Peyer's patch (tissue), 4 donors: ENCODE measurements at places on chromosomes 7 and 10. TPM values are rescaled to one million over a fixed set of nuclear protein-coding genes. Genes with fewer than 3 reads are reported as not detected.

GNG11 gene
- total RNA-seq: 5.5 TPM

CYP2C18 gene
- 161 TPM for total RNA-seq

DNA sequence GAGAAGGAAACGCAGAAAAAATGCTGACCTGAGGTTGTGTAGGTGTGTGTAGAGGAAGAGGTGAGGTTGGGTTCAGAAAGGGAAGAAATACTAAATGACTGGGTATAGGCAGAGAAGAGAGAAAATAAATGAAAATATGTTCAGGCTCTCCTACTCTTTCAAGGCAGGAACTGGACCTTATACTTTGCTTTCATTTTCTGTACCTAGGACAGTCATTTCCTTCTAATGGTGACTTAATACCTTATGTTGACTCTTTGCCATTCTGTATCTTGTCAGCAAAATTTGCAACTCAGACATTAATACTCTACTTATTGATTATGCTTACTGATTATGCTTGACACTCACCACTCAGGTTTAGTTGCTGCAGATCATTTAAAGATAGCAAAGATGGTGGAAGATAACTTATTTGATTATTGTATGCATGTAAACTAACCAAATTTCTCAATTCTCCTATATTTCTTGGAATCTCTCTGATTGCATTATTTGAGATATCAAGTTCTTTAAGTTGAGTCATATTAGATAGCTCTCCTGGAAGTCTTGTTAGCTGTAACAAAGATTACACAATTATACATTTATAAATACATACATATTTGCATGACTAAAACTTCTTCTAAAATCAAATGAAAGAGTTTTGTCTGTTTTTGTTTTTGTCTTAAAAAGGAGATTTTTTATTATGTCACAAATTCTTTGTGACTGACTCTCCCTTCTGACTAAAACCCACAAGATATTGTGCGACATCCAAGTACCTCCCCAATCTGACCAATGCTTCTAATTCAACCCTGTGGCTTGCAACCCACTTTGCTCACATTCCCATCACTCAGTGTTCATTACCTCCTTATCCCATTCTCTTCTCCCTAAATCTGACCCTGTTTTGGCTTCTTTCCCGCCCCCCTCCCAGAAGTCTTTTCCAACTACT lies 20.0 kb downstream of the LRRD1 start:
- no peak for DNase-seq

GPRIN2 gene
- 39.9 TPM for total RNA-seq

DNA sequence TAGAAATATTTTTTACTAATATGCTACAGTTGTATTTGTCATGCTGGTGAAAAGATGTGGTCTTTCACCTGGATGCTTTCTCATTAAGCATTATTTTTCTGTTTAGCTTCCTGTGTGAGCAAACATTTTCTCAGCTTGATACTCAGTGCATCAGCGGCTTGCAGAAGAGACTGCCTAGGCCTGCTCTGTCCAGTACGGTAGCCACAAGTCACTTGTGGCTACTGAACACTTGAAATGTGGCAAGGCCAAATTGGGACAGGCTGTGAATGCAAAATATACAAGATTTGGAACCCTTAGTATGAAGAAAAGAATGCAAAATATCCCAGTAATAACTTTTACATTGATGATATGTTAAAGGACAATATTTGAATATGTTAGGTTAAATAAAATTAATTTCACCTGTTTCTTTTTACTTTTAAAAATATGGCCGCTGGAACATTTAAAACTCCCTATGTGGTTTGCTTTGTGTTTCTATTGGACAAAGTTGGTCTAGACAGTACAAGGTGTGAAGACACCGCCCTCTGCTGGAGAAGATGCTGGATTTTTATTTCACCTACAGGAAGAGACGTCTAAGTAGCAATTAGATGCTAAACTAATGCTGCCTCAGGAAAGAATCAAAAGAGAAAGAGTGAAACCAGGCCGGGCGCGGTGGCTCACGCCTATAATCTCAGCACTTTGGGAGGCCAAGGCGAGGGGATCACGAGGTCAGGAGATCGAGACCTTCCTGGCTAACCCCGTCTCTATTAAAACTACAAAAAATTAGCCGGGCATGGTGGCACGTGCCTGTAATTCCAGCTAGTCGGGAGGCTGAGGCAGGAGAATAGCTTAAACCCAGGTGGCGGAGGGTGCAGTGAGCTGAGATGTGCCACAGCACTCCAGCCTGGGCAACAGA lies 5.3 kb downstream of the SRGN start:
- DNase-seq: peak; percentile 88

DNA sequence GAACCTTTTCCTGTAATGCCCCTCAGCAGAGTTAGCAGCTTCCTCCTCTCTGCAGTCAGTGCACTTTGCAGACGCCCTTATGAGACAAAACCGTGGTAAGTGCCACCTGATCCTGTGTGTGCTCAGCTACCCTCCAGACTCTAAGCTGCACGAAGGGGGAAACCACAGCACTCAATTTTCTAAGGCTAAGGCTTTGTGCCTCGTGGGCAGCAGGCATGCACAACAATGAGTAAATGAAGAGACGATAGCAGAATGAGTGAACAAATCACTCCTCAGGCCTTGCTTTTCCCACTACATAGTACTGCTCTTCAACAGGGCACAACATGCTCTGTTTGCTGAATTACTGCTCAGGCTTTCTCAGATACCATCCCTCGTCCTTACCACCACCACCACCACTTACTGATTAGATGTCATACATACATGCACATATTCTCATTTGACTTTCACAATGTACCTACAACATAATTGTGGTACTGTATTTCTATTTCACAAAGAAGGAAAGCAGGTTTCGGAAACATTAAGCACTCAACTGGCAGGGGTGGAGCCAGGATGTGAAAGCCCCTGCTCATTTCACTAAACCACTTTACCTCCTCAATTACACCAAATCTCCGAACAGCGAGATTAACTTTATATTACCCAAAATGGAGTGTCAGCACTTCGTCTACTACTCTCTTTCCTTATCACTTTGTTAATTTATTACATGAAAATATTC lies 85.4 kb downstream of the ICA1 start:
- no peak for DNase-seq

DNA sequence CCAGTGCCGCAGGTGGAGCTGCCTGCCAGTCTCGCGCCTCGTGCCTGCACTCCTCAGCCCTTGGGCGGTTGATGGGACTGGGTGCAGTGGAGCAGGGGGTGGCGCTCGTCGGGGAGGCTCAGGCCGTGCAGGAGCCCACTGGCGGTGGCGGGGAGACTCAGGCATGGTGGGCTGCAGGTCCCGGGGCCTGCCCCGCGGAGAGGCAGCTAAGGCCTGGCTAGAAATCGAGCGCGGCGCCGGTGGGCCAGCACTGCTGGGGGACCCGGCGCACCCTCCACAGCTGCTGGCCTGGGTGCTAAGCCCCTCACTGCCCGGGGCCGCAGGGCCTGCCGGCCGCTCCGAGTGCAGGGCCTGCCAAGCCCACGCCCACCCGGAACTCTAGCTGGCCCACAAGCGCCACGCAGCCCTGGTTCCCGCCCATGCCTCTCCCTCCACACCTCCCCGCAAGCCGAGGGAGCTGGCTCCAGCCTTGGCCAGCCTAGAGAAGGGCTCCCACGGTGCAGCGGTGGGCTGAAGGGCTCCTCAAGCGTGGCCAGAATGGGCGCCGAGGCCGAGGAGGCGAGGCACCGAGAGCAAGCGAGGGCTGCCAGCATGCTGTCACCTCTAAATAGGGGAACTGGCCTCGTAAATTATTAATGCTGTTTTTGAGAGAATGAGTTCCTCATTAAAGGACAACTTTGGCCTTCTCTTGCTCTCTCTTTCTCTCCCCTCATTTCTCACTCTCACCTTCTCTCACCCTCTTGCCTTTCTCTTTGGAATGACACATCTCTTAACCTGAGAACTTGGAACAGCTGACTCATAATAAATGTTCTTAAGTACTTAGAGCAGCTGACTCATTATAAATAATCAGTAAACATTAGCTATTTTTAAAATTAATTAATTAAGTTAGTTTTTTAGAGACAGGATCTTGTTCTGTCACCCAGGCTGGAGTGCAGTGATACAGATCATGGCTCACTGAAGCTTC lies 4.9 kb downstream of the ACADSB start:
- DNase-seq: no peak

DNA sequence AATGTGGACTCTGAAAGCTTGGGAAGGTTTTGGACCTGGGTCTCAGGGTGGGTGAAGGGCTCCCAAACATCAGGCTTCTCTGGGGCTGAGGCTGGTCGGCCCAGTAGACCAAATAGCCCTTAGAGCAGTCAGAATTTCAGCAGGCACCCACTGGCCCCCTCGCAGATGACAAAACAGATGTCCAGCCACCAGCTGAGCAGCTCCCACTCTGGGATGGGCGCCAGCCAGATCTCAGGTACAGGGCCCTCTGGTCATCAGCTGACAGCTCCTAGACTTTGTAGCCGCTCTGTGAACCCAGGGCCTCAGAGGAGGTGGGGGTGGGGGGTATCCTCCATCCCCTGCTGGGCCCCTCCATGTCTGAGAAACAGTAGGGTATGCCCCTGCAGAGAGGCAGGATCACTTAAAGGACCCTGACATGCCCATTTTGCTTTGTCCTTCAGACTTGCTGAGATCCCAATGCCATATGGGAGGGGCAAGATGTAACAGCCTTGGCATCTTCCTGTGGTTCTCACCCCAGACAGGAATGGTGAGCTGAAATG lies 26.5 kb downstream of the HSPA12A start:
- no peak for DNase-seq

DNA sequence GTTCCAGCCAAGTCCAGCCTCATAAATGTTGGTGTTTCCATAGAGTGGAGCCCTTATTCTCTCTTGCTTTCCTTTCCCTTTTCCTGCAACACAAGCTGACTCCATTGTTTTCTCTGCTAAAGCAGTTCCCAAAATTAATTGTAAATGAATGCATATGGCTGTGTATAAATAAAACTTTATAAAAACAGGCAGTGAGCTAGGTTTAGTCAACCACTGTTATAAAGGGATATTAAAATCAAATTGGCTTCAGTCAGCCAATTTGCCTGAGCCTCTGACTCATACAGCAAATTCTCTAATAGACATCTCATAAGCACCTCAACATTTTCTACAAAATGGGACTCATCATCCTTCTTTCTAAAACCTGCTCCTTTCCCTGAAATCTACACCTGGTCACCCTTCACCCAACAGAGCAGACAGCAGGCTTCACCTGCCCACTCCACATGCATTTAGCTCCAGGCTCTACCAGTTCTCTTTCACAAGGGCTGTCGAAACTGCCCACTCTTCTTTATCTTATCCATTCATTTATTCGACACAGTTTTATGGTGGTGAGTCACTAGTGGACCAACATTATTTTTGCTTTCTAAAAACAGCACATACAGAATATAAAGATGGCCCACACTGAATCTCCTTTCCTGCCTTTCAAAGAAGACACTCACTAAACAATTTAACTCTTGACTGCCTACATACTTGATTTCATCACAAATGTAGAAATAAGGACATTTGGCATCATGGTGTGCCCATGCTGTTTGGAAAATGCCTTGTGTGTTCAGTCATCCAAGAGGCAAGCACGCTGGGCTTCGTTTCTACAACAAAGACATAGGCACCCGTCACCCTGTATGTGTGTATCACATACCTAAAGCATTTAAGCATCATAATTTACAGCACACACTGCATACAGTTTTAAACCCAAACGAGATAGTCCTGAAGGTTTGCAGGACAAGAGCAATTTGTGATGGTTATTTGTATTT lies 74.6 kb upstream of the C7orf33 start:
- DNase-seq: no peak

CH25H gene
- total RNA-seq: 9.9 TPM

- no peak for DNase-seq
Observed at GRCh38 chr10:74874649-74875048, 48.2 kb downstream of the KAT6B start.

- no peak for DNase-seq
Observed at GRCh38 chr7:103636153-103636552, 190.1 kb upstream of the SLC26A5 start.

FZD8 gene
- 2.2 TPM for total RNA-seq

TEX36 gene
- not detected for total RNA-seq

DNA sequence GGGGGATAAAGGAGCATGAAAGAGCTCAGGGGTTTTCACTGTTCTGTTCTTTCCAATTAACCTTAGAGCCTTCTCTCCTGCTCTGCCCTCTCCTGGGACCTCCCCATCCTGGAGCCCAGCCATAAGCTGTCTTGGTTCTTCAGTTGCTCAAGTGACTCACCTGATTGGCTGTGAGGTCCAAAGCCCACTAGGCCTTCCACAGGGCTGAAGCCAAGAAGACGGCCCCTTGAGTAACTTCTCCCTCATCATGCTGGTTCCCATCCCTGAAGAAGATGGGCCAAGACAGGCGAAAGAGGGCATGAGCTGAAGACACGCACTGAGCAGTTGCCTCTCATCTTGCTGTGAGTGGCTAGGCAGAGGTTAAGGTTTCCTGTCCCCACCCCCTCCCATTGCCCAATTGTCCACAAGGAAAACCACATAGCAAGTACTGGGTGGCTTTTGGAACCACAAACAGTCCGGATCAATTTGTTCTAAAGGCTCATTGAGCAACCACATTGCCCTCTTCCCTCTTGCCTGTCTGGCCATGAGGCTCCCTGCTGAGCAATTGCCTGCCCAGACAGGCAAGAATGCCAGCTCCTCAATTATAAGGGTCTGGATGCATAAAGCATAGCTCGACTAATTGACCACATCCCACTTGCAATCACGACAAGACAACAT lies 43.9 kb upstream of the GPAM start:
- no peak for DNase-seq

DNA sequence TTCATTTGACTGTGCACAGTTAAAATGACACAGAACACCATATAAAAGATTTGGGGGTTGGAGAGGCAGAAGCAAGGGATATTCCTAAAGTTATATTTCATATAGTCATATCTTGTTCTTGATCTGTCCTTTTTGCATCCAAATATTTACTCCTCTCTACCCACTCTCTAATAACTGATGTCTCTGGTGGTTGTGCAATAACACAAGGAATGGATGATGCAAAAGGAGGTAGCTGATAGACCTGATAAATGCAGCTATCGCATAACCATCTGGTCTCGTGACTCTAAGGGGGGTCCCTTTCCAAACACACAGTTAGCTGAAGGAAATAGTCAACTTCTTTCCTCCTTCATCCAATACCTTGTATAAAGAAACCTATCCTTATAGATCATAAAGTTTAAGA lies 123.1 kb downstream of the POLR1F start:
- no peak for DNase-seq

INTS15 gene
- 95.7 TPM for total RNA-seq

DNA sequence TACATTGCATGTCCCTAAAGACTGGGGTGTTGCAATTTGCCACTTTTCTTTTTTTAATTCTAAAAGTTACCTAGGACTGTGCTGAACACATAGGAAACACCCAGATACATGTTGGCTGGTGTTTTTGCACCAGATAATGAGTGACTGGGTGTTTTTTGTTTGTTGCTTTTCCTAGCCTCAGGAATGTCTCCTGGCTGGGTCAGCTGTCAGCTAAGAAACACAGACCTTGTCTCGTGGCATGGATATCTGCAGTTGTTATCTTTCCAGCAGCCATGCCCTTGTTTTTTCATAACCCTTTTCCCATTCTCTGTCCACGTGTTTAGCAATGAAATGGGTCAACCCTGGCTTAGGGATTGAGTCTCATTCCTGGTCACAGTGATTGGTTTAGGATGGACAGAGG lies 433.9 kb upstream of the ZMIZ1 start:
- no peak for DNase-seq

DNAJC30 gene
- 4.0 TPM for total RNA-seq

- peak; percentile 37 for DNase-seq
Observed at GRCh38 chr10:79335470-79336235, 11.6 kb upstream of the PPIF start.

GRCh38 chr7:92806496-92806895 lies 29.9 kb downstream of the CDK6 start:
- no peak for DNase-seq
